ENCODE measurements at places on chromosomes 11 and 22. TPM values are rescaled to one million over a fixed set of nuclear protein-coding genes. Genes with fewer than 3 reads are reported as not detected.

The OR8A1 gene
- not detected for total RNA-seq

The CARD16 gene
- not detected for total RNA-seq

The ATG2A gene
- total RNA-seq = 22.4 TPM

The MED19 gene
- 22.9 TPM for total RNA-seq

The ART1 gene
- total RNA-seq = not detected

The CDC45 gene
- total RNA-seq = 31.2 TPM

The FBXO3 gene
- 25.0 TPM for total RNA-seq

The SOX6 gene
- 0.36 TPM for total RNA-seq

The KDELR3 gene
- total RNA-seq = 27.1 TPM

The THOC5 gene
- 40.1 TPM for total RNA-seq

The OR2AT4 gene
- total RNA-seq = not detected

The SLC37A2 gene
- 2.7 TPM for total RNA-seq

The MUS81 gene
- 57.2 TPM for total RNA-seq

The PATE2 gene
- total RNA-seq = 0.07 TPM

The OR51I1 gene
- total RNA-seq = not detected

The ENTHD1 gene
- total RNA-seq = not detected

The EMID1 gene
- 0.22 TPM for total RNA-seq

Measured in epithelial cell of proximal tubule (primary cell).